ENCODE measurements at places on chromosomes 1 and 21.

DNA sequence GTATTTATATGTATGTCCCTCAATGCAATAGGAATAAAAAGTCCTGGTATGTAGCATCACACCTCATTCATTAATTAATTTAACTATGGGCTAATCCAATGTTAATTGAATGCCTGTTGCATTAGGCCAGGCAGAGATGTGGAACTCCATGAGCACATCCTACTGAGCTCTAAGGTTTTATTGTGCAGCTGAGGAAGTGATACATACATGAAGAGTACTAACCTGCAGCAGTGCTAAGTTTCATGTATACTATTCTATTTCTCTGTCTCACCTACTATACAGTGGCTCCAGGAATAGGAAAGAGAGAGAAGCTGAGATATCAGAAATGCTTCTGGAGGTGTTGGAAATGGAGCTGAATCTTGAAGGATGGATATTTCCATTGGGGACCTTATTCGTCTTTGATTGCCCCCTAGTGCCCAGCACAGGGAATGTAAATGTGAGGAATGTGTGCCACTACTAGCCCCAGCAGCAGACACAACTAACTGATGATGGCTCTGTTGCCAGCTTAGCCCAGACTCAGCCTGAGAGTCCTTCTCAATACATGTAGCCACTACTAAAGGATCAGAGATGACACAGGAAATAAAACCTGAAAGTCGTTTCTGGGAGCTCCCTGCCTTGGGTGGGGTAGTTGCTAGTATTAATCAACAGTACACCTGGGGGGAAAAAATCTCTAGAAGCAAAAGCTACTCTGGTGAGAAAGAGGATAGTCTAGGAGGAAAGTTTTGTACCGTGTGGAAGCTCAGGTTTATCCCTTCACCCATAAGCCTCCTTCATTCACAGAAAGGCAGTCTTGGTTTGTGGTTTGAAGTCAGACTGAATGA, 173.3 kb upstream of the FOXD3 start:
- DNase-seq: no peak

GRCh38 chr1:181319907-181320306, 163.4 kb upstream of the CACNA1E start:
- no peak for DNase-seq

- no peak for DNase-seq
These were observed 146.8 kb downstream of the ESRRG start for GRCh38 chr1:216576234-216576937.

DNA sequence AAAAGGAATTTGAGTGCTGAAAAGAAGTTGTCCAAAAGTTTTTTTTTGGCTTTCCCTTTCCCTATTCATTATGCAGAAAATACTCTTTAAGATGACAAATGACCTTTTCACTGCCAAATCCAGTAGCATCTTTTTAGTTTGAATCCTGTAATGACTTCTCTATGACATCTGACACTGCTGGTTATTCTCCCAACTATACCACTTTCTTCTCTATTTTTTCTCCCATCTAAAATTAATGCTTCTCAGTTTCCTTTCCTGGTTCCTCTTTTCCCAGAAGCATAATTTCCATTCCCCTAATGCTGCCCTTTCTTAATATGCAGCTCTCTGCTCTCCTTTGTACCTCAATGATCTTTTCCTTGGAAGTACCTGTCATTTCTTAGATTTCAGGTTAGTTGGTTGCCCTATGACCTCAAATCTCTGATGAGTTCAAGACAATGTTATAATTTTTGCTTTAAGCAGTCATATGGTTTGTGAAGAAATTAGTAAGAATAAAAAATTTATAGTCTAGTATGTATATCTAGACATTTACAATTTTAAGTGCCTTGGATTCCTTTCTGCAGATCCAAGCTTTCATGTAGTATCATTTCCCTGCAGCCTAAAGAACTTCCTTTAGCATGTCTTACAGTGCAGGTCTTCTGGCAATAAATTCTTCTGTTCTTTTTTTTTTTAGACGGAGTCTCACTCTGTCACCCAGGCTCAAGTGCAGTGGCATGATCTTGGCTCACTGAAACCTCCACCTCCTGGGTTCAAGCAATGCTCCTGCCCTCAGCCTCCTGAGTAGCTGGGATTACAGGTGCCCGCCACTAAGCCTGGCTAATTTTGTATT, 150.8 kb downstream of the CDC42BPA start:
- DNase-seq: no peak

- no peak for DNase-seq
These were observed 713.3 kb upstream of the ADAMTS5 start for GRCh38 chr21:27680181-27680580.

DNA sequence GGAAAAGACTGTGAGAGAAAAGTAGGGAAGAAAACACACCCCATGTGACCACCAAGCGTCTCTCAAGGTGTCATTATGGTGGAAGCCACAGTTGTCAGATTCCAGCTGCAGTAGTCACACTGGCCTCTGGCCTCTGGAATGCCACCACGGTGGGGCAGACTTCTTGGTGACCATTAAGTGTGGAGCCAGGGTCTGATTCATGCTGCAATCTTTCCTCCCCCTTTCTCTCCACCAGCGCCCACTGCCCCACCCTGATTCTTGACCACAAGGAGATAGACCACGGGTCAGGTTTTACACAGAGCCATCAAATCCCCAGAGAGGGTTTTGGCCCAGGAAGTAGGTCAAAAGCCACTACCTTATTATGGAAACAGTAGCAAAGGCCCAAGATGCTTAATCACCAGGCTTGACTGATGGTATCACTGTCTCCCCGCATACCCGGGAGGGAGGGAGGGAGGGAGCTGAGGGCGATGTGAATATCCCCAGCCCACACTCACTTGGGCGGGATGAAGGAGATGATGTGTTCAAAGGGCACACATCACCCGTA, 52.7 kb upstream of the GRHL3 start:
- no peak for DNase-seq

GRCh38 chr1:108913105-108913948, 36.5 kb downstream of the GPSM2 start:
- DNase-seq: no peak

DNA sequence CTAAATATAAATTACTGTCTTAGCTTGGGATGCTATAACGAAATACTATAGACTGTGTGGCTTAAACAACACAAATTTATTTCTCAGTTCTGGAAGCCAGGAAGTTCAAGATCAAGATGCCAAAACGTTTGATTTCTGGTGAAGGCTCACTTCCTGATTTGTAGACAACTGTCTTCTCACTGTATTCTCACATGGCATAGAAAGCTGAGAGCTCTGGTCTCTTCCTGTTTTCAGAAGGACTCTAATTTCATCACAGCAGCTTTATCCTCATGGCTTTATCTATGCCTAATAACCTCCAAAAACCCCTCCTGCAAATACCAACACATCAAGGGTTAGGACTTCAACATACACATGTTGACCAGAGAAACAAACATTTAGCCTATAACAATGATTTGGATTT, 1795.5 kb downstream of the MRPL39 start:
- peak; percentile 14 for DNase-seq

- DNase-seq: no peak
These were observed 99.9 kb downstream of the XCL2 start for GRCh38 chr1:168443899-168444298.

GRCh38 chr21:32403201-32403777, 9.2 kb upstream of the EVA1C start:
- peak; percentile 38 for DNase-seq

DNA sequence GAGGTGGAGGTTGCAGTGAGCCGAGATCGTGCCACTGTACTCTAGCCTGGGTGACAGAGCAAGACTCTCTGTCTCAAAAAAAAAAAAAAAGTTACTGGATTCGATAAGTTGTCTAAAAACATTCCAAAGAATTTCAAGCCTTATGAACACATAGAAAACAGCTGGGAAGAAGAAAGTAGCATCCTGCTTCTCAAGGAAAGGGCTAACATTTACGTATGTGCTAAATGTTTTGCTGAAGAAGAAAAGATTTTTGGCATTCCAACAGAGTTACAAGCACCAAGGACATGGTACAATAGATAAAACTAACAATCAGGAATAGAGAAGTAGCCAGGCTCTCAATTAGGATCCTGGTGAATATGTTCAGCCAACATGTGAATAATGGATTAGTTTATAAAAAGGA, 69.8 kb downstream of the HFM1 start:
- no peak for DNase-seq

- DNase-seq: no peak
These were observed 37.0 kb downstream of the HS2ST1 start for GRCh38 chr1:86951430-86951829.

DNA sequence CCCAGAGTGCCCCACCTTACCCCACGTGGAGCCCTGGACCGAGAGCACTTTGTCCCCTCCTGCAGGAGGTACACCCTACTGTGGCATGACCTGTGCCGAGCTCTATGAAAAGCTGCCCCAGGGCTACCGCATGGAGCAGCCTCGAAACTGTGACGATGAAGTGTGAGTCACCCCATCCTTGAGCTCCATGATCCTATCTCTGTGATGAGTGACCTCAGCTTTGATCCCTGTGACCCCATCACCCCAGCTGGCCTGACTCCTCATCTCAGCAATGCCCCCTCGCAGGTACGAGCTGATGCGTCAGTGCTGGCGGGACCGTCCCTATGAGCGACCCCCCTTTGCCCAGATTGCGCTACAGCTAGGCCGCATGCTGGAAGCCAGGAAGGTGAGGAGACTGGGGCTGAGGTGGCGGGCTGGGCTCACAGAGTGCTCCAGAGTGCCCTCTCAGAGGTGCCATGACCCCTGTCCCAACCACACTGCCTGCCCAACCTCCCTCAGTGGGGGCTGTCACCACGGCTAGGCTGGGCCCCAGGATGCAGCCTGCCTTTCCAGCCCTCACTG, 16.2 kb upstream of the MPL start:
- no peak for DNase-seq

DNA sequence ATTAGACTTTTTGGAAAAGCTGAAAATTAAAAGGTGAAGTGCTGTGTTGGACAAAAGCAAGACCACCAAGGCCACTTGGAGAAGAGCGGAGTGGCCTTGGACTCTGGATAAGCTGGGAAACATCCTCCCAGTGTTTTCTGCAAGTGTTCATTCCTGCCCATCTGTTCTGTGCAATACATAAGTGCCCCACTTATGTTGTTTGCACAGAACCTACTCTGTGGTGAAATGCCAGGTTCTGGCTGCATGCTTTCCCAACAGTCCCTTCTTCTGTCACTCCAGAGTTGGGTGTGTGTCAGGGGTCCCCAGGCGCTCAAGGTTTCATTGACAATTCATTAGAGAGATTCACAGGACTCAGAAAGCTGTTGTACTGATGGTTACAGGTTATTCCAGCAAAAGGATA, 30.3 kb downstream of the NHLH2 start:
- no peak for DNase-seq

DNA sequence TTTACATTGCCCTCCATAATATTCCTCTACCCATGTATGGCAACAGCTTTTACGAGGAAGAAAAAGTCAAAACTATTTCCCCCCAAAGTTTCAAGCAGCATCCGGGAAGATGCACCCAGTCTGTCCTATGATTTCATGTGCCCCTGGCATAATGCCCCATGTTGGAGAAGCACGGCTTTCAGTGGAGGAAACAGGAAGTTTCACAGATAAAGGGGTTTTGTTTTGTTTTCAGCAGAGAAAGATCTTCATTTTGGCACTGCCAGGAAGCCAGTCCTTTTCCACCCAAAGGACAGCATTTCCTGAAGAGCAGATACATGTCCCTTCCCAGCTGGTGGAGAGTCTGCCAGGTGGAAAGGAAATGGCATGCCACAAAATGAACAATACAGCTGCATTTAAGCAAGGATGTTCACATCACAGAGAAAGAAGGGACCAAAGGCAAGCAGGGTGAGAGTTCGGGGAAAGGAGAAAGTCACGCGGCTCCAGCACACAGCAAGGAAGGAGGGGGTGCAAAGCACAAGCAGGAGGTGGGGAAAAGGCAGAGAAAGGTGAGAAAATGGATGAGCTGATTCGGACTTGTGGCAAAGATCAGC, 95.3 kb upstream of the HIVEP3 start:
- no peak for DNase-seq

DNA sequence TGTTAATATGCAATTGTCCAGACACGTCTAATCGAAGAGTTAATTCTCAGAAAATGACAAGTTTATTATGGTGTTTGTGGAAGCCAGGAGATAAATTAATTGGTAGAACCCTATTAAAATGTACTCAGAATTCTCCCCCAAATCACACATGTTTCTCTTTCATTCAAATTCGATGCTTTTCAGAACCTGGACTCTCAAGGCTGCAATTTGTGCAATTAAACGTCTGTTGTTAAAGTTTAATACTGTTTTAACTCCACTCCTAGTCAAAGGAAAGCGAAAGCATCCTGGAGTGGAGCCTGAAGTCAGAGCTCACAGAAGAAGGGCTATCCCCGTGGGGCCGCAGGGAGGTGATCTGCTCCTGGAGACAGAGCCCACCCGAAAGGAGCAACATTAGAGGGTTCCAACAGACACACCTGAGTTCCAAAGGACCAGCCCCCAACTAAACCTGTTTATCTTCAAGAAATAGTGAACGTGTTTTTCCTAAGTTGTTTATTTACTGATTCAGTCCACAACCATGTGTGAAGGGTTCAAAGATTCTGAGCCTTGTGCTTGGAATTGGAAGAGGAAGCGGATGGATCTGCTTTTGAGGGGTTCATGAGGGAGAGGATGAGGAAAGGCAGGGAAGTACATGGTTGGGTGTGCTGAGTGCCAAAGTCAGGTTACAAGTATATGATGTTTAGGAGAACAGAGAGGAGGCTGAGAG, 68.0 kb upstream of the AKT3 start:
- no peak for DNase-seq

- no peak for DNase-seq
These were observed 918 bp upstream of the RASAL2 start for GRCh38 chr1:178092878-178093493.

DNA sequence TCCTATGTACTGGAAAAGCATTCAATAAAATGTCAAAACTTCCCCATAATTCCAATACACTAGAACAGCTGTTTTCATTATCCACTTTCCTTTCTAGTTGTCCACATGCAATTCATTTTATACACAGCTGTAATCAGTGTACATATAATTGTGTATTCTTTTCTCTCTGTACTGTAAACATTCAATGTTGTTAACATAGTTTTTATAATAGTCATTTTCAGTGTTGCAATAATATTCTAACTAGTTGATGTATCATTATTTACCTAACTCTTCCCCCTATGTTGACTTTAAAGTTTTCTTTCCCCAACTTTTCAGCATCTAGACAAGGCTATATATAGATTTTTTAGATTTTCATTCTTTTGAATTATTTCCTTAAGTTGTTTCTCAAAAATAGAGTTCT, 44.4 kb downstream of the DIPK1A start:
- DNase-seq: no peak

DNA sequence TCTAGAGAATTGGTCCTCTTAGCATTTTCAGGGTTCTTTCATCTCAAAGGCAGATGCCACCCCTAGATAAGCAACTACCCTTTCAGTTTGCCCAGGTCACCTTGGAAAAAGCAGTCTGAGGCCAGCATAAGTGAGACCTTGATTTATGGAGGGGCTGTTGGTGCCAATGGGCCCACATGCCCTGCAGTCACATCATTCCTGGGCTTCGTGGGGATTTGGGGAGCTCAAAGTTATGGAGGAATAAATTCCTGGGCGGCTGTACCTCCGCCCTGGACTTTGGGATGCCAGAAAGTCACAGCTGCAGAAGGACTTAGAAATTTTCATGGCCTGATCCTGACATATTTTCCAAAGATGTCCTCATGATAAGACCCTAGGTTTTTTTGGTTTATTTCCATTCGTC, 2.7 kb upstream of the SDHB start:
- DNase-seq: no peak
